ENCODE measurements at places on chromosomes 4 and X.

GRCh38 chr4:84032372-84032771 is 466.7 kb downstream of the NKX6-1 start:
- no peak for DNase-seq

DNA sequence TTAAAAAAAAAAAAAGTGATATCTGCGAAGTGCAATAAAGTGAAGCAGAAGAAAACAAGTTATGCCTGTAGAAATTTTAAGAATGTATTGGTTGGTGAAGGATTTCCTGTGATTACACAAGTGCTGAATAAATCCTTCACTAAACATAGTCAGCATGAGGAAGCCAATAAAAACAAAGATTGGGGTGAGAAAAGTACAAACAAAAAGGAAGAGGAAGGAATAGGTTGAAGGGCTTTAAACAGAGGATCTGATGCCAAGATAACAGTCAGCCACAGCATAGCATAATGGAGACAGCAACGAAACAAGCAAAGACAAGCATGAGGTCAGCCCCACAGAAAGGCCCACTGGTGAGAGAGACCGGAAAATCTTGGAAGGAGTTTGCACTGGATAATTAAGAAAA is 372.2 kb downstream of the ADAM29 start:
- no peak for DNase-seq

DNA sequence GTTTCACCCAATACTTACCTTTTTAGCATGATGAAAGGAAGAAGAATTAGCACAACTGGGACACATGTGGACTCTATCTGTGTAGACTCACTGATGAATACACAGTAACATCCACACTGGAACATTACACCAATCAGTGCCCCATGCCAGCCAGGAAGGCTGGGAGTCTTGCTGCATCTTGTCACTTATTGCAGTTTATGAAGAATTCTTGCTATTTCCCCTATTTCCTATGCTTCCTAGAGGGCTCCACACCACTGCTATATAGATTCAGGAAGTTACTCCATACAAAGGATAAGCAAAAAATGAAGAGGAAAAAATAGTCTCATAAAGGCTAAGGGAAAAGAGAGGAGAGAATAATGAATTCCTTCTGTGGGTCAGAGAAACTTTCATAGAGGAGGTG is 201.0 kb downstream of the CAMK2D start:
- DNase-seq: no peak

DNA sequence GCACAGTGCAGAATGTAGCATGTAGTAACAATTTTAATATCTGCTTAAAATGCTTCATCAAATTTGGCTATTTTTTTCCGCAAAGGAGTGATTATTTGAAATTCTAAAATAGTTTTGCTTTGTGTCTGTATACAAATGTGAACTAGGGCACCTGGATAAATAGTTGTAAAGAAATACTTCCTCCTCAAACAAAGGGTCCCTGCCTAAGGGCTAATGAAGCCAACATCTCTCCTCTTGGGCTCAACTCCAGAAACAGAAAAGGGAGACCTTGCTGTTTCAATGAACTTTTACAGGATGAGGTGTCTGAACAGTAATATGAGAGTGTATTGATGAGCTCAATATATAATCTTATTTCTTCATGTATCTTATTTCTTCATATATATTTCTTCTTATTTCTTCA is 30.8 kb upstream of the SCOC start:
- no peak for DNase-seq

GRCh38 chr4:125626946-125627345 is 312.2 kb downstream of the FAT4 start:
- DNase-seq: no peak

DNA sequence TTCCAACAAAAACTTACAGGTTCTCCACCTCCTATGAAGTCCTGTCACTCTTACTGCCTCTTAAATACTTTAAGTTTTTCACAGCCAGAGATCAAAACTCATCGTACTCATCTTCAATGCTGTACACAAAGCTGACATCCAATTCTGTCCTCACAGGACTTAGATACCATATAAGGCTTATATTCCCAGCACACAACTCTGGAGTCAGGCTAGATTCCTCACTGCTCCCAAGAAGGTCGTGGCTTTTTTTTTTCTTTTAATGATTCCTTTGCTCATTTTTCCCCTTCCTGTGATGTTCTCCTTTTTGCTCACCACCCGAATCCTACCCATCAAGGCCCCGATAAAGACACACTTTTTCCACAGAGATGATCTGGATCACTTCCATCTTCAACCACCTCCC is 914 bp downstream of the TRAPPC2 start:
- DNase-seq: no peak

- DNase-seq: peak; percentile 26
These were observed 423.3 kb downstream of the CENPC start for GRCh38 chr4:67122029-67122428.

DNA sequence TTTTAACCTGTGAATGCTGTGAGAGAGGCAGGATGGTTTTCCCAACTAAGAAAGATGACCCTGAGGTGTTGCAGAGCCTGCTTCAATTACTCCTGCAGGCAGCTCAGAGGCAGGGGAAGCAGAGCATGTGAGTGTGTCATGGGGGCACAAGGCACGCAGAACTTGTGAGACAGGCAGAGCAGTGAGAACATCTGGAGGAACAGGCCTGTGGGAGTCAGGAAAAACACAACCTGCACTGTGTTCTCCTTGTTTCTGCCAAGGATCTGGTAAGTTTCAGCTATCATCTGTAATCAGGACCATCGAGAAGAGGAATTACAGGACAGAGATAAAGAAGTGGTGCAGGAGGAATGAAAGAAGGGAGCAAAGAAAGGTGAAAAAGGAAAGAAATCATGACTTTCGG is 741.8 kb upstream of the INTU start:
- no peak for DNase-seq

GRCh38 chrX:45379236-45379635 is 178.6 kb upstream of the DIPK2B start:
- DNase-seq: no peak

DNA sequence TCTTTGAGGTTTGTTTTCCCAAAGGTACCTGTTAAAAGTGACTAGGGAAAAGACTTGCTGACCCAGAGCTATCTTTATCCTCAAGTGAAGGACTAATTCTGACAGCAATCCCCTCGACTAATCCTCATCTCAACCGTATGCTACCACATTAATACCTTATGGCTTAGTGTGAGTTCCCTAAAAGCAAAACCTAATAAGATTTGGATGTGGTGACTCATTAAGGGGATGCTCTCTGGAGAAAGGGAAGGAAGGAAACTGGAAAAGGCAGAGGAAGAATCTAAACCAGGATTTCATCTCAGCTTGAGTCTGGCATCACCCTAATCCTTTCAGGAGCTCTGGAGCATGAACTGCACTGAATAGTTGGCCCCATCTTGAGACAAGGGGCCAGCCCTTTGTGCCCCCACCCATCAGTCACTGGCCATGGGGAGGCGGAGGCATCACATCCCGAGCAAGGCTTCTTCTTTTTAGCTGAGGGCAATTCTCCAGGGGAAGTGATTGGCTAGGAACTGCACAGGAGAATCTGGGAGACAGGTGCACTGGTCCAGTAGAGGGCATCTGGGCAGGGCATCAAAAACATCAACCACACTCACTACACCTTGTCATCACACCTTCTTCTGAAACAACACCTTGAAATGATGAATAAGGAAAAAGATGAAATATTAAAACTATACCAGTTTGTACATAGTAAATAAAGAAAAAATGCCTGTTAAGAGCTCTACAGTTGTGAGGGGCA is 6.9 kb upstream of the BBS7 start:
- DNase-seq: no peak

DNA sequence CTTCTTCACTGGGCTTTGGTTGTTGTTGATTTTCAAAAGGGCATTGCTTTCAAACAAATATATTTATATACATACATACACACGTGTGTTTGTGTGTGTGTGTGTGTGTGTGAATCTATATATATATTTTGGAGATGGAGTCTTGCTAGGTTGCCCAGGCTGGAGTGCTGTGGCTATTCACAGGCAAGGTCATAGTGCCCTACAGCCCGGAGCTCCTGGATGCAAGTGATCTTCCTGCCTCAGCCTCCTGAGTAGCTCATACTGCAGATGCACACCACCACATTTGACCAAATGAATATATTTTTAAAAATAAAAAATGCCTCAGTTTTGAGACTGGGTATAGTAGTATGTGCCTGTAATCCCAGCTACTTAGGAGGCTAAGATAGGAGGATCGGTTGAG is 34.4 kb downstream of the FRAS1 start:
- no peak for DNase-seq

GRCh38 chr4:103098756-103099440 is 736 bp downstream of the BDH2 start:
- no peak for DNase-seq

GRCh38 chrX:25016938-25017598 is 1.3 kb upstream of the ARX start:
- DNase-seq: no peak

GRCh38 chrX:149079805-149080406 is 425.2 kb downstream of the IDS start:
- no peak for DNase-seq

DNA sequence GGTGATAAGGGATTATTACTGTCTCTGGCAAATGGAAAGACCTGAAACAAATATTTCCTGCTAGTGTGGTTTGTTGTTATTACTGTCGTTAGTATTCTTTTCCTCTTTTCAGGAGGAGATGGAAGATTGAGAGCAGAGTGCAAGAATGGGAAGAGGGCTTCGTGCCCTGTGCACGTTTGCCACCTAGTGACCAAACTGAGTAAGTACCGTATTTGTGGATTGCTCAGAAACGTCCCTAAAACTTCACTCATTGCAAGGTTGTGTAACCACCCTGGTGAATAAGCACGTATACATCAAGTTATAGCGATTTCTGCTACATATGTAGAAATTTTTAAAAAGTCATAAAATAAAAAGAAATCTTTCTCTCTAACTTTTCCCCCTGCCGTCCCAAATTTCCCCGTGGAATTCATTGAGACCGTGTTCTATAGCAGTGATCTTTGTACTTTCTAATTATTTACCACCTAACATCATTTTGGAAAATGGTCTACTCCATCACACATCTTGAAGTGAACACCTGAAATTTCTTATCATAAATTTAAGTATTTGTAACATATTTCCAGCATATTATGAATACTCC is 24.3 kb downstream of the LINC00632 start:
- DNase-seq: peak; percentile 4

DNA sequence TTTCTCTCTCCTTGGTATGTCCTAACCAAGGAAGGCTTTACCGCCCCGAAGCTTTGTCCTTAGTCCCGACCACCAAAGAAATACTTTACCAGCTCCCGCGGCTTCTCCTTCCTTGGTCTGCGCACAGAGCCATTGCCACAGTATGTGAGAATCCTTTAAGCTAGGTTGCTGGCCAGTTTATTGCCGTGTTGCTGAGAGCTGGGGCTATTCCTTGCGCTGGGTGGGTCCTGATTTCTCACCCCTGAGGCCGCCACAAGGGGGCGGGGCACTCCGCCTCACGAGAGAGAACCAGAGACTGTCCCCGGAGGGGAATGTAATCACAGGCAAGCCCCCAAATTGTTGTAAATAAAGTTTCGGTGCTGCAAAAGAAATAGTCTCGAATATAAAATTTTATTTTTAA is 331.0 kb upstream of the PCDH10 start:
- no peak for DNase-seq

DNA sequence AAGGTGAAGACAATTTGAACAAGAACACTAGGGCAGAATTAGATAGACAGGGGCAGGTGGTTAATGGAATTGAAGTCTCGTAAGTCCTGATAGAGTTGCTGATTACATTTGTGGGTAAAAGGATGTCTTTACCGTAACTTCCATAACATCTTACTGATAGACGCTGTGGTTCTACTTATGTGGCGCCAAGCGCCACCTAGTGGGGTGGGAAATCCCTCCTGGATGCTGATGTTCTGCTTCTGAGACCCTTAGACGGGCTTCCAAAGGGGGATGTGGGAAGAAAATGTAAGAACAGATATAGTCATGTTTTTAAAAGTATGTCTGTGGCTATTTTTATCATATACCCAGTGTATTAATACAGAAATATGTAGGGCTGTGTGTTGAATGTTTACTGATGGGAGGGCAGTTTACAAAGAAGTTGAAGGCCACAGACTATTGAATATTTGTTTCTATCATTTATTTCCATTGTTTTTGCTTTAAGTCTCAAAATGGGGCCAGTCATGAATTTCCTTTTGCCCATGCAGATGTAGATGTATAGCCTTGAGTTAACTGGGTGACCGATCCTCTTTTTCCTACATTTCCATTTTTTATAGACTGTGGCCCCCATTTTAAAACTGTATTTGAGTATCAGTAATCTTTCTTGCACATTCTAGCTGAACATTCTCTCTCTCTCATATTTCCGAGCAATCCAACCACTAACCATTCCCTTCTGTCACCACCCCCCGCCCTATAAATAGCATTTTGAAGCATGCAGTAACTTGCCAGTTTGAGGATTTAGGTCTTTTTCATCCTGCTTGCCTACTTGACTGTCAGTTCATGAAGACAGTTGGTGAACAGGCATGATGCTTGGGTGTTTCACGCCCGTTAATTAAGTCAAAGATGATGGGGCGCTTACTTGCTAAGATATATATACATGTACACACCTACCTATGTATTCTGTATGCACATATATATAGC is 12.1 kb upstream of the TLR8 start:
- peak; percentile 39 for DNase-seq

DNA sequence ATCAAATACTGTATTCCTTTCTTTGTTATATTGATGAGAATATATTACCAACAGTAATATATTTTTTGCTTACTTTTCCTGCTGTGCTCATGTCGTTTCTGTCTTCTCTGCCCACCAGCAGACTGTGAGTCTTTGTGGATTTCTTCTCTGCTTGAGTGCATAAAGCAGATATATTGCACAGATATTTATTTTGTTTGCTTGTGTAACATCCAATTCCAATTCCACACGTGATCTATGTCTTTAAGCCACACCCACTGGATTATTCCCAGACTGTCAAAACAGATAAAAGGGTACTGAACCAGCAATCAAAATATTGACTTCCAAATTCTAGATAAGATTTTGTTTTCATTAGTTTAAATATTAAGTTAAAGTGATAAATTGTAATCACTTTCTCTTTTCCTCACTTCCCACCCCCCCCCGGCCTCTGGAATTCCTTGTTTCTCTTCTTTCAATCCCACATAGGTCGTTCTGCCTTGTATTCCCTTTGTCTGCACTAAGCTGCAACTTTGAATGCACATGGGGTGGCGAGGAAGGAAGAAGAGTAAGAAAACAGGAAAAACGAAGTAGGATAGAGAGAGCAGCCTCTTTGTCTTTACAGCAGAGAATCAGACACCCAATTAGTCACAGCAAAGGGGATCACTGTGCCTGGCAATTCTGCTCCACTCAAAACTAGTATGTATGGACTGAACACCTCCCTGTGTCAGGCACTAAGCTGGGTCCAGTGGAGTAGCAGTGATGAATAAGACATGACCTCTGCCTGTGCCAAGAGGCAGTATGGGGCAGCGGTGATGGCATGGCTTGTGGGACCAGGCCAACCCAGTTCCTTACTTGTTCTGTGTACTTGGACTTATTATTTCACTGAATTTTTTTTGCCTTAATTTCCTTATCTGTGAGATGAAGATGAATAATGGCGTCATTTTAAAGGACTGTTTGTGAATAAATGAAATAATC is at the start of gene ADH1B:
Gene ADH1B, minus strand, starts transcription at position 161 of the 951 bp plus-strand sequence. Its CDS starts 70 bp downstream, at position 91.
- no peak for DNase-seq

GRCh38 chr4:106287353-106287969 is 28.5 kb downstream of the TBCK start:
- DNase-seq: no peak

GRCh38 chrX:82589410-82589809 is 918.7 kb upstream of the POU3F4 start:
- no peak for DNase-seq

Measured in NCI-H1092 treated with DMSO at 0.1 percent for 48 hours (cell line).